NCI-H2081 (cell line): ENCODE measurements at places on chromosomes 2 and 18.

DNA sequence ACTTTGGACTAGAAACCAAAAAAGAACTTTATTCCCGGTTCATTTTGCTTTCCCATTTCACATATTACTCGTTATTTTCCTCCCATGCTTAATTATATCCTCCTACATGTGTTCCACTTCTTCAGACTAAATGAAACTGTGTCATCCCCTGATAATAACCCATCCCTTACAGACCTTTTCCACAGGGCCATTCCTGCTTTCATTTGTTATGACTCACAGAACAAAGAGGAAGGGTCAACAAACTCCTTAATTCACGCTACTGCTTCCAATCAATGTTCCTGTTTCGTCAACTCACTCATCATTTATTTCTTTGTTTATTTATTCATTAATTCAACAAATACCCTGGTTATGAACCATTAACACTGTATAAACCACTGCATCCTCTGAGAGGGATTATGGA is 104.5 kb downstream of the ZEB2 start:
- no peak for DNase-seq

- no peak for DNase-seq
Measured at GRCh38 chr2:137928547-137929518, 35.4 kb upstream of the HNMT start.

- DNase-seq, result no peak
Measured at GRCh38 chr2:3639015-3639630, 18.9 kb upstream of the ALLC start.

DNA sequence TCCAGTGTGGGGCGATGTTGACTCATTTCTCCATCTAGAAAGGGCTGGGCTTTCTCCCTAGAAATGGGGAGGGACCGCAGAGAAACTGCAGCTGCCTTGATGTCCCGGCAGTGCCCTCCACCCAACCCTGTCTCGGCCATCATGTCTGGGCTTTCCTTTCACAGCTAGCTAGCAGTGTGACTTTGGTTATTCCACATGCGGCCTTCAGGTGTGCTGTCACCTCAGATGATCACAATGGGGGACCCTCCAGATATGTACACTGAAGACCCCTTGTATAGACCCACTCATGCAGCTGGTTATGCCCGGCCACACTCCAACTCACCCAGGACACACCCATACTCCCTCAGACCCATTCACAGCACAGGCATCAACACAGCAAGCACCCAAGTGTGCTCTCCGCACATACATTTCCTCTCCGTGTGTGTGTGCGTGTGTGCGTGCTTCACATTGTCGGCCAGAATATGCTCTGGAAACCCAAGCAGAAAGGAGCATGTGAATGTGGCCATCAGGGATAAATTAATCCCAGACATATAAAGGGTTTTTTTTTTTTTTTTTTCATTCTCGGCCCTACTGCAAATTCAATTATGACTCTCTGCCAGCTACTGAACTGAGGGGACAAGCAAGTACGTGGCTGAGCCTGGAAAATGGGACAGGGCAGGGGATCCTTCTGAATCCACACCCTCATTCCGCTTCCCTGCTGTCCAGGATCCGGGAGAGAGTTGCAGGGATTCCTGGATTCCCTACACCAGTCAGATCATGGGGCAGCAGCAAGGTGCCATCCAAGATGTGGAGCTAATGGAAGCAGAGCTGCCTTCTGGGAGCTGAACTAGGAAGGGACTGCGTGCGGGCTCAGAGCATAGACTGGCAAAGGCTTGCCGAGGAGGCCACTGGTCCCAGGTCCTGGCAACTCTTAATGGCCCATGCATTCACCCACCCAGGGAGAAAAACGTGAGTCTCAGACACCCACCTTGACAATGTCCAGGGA is 240.2 kb downstream of the DYSF start:
- DNase-seq, result no peak

DNA sequence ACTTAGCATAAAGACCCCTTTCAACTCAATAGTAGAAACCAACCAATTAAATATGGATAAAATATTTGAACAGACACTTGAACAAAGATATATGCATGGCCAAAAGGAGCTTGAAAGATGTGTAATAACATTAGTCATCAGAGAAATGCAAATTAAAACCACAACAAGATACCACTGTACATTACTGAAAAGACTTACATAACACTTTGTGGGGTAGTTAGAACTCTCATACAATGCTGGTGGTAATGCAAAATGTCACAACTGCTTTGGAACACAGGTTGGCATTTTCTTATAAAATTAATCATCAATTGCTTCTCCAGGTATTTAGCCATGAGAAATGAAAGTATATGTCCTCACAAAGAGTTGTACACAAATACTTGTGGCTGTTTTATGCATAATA is 60.7 kb downstream of the TTC27 start:
- no peak for DNase-seq

GRCh38 chr18:52254367-52254766 is 85.6 kb upstream of the DCC start:
- DNase-seq, result no peak

DNA sequence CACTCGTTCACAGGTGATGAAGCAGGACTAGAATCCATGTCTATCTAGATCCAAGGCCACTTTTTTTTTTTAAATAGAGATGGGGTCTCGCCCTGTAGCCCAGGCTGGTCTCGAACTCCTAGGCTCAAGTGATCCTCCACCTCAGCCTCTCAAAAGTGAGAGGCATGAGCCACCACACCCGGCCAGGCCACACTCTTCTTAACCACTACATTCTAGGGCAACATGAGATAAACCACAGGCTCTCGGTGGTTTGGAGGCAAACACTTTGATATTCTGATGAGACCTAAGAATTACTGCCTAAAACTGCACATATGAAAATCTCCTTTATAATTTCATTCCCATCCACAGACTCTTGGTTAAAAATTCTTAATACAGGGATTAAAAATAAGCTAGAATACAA is 51.8 kb downstream of the USP34 start:
- DNase-seq, result no peak

GRCh38 chr2:176283291-176284068 is 14.2 kb downstream of the MTX2 start:
- DNase-seq, result peak; percentile 87
